ENCODE measurements at places on chromosomes 2 and 18.

DNA sequence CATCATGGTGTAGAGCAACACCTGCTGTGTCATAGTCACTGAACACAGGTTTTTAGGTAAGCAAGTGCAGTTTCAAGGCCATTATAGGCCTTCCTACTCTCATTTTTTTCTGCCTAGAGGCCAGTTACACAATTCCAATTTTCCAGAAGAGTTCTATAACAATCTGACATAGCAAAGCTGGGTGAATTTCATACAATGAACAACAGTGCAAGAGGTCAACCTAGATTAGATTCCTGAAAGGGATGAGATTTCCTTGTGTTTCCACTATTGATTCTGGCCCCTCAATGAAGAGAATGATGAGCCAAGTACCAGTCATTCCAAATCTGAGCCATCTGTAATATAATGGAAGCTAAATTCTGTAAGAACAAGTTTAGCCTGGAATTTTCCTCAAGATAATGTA lies 15.3 kb upstream of the CD28 start:
- DNase-seq, result no peak

GRCh38 chr2:231300722-231301076 lies 94.8 kb upstream of the B3GNT7 start:
- DNase-seq, result no peak

DNA sequence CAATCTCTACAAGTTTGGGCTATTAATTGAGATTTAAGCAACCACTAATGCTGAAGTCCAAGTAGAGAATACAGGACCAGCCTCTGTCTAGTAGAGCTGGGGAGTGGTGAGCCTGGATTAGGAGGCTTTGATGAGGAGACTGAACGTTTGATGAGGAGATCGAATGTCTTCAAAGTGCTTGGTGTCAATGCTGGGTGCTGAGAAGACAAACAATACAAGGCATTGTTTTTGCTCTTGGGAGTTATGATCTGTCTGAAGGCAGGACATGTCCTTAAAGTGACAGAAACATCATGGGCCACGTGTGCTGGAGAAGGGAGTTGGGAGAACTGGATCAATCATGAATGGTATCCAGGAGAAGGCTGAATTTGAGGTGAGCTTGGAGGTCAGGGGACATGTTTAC lies 143.6 kb downstream of the SPHKAP start:
- no peak for DNase-seq

- no peak for DNase-seq
Observed at GRCh38 chr18:33751613-33752221, 173.7 kb downstream of the ASXL3 start.

DNA sequence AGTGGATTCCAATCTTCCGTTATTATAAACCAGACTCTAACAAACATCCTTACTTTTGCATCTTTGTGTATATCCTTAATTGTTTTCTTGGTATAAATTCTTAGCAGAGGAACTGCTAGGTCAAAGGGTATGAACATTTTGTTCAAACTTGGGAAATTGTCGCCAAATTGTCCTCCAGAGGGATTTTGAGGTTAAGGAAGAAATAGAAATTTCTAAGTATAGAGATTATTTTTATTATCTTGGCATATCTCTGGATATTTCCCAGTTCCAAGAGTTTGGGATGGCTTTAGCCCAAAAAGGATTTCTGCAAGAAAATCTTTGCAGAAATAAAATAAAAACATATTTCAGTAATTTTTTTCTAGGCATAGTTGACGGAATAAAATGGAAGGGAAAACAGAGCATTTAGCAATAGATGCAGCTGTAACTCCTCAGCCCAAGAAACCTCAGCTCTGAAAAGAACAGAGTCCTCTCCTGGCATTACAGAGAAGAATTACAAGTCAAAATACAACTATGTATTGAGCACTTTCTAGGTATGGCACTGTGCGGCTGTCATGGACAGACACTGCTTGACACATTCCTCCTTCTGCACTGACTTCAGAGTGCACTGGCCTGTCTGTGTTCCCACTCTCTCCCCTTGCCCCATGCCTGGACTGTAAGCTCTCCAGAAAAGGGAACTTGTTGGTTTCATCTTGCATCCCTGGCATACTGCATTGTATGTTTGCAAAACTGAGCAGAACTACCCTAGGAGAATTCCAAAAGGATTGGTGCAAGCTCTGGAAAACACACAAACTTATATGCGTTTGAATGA lies 117.3 kb upstream of the STON1 start:
- no peak for DNase-seq

DNA sequence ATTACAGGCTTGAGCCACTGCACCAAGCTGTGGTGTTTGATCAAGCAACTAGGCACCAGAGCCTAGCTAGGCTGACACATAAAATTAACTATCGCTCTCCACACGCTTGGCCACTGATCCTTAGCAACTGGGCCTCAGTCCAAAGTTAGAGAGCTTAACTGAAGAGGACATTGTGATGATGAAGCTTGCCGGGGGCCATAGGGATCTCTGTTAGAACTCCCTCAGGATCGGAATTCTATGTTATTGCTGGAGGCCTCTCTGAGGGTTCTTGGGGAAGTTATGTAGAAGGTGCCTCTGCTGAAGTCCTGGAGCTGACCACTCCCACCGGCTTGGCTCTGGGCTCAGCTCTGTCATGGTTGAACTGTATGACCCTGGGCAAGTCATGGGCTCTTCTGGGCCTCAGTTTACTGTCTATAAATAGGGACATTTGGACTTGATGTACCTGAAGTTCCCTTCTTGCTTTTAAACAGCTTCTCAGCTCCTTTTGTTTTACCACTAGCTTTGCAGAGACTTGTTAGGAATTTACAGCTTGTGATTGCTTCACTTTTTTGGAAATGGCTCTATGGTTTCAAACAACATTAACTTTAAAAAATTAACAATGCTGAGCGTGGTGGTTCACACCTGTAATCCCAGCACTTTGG lies 44.1 kb downstream of the GATA6 start:
- no peak for DNase-seq

- DNase-seq, result no peak
Observed at GRCh38 chr2:145750144-145750543, 1230.2 kb upstream of the ZEB2 start.

DNA sequence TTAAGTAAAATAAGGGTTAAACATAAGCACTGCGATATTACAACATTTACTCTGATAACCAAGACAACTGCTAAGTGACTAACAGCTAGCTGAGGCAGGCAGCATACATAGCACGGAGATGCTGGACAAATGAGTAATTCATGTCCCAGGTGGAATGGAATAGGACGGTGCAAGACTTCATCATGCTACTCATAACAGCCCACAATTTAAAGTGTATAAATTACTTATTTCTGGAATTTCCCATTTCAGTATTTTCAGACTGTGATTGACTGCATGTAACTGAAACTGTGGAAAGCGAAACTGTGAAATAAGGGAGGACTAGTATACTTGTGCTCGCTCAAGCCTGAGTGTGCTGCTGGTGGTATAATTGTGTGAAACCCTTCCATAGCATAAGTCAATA lies 12.9 kb downstream of the IER3IP1 start:
- DNase-seq, result no peak

- DNase-seq, result no peak
Observed at GRCh38 chr18:8949206-8949605, 153.3 kb upstream of the NDUFV2 start.

- no peak for DNase-seq
Observed at GRCh38 chr18:40088130-40088529, 1866.9 kb upstream of the PIK3C3 start.

- DNase-seq, result no peak
Observed at GRCh38 chr2:141162314-141162713, 968.5 kb downstream of the LRP1B start.

GRCh38 chr18:45688113-45688512 lies 35.9 kb upstream of the SLC14A1 start:
- no peak for DNase-seq

GRCh38 chr2:43035922-43036321 lies 190.5 kb downstream of the ZFP36L2 start:
- no peak for DNase-seq

DNA sequence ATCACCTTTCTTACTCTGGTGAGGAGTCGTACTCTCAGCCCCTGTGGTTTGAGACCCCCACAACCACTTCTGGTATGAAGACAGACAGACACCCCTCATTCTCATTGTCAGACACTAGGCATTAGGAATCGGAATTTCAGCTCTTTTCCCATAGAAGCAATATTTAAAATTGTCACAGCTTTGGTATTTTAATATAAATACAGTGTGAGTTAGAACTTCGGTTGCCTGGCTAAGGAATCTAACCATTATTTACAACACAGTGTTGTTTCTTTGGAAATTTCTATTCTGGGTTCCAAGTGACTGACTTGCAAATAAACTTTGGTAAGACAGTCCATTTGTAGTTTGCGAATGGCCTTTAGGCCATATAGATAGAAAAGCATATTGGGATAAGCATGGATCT lies 318.1 kb downstream of the PARD3B start:
- no peak for DNase-seq

DNA sequence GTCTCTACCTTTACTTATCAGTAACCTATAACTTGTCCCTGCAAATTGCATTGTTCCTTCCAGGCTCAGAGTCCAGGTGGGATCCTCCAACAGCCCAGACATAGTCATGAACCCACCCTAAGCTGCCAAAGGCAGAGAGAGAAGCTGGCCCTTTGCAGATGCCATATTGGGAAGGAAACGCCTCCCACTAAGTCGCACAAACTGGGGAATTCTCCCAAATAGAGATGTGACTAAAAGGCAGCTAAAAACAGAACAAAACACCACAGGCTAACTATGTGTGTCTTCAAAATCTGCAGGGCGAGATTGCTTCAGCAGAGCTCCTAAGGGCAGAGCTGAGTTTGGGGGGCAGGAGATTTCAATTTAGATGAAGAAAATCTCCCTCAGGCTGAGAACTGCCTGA lies 38.5 kb upstream of the SIGLEC15 start:
- DNase-seq, result no peak

- DNase-seq, result no peak
Observed at GRCh38 chr2:229708335-229708734, 6.0 kb downstream of the DNER start.

- DNase-seq, result peak; percentile 50
Observed at GRCh38 chr2:218400167-218400929, 680 bp downstream of the CTDSP1 start.
